Naive thymus-derived CD8-positive, alpha-beta T cell (primary cell): ENCODE measurements at places on chromosomes 6 and 20. TPM values are rescaled to one million over a fixed set of nuclear protein-coding genes. Genes with fewer than 3 reads are reported as not detected.

Gene ZDHHC14
- polyA plus RNA-seq, result 0.09 TPM

Gene SIM1
- not detected for polyA plus RNA-seq

- no peak for DNase-seq
Observed at GRCh38 chr20:9330151-9330550, 184.2 kb upstream of the LAMP5 start.

DNA sequence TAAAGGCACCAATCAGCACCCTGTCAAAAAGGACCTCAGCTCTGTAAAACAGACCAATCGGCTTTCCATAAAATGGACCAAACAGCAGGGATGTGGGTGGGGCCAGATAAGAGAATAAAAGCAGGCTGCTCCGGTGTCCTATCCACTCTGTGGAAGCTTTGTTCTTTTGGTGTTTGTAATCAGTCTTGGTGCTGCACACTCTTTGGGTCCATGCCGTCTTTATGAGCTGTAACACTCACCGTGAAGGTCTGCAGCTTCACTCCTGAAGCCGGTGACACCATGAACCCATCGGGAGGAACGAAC is 7.3 kb upstream of the PXDC1 start:
- no peak for DNase-seq

DNA sequence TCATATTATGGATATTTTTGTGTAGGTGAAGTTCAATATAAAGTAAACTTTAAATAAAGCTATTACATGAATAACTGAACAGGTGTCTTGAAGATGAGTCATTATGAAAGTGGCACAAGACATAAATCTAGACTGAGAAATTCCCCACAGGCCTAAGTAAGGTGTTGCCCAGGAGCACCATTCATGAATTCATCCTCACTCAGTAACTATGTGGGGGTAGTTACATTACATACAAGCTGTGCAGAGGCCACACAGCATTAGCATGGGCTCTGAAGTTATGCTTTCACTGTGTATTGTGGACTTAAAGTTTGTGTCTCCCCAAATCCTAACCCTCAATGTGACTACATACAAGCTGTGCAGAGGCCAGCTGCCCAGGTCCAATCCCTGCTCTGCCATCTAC is 65.9 kb downstream of the BCAS1 start:
- DNase-seq, result no peak
